ENCODE measurements at places on chromosomes 12 and 14.

GRCh38 chr14:94292872-94293577 is at the start of gene SERPINA10:
SERPINA10 (minus strand) TSS chr14:94293268; CDS start chr14:94290593, 2,675 bp downstream.
- DNase-seq, result no peak

GRCh38 chr14:63249092-63249491 is 44.8 kb downstream of the RHOJ start:
- no peak for DNase-seq

GRCh38 chr14:100850841-100851585 is 25.1 kb downstream of the MEG3 start:
- peak; percentile 47 for DNase-seq

- DNase-seq, result no peak
Measured at GRCh38 chr12:121202407-121203355, 7.2 kb upstream of the P2RX4 start.

GRCh38 chr12:70227911-70228310 is 15.3 kb upstream of the CNOT2 start:
- DNase-seq, result no peak

DNA sequence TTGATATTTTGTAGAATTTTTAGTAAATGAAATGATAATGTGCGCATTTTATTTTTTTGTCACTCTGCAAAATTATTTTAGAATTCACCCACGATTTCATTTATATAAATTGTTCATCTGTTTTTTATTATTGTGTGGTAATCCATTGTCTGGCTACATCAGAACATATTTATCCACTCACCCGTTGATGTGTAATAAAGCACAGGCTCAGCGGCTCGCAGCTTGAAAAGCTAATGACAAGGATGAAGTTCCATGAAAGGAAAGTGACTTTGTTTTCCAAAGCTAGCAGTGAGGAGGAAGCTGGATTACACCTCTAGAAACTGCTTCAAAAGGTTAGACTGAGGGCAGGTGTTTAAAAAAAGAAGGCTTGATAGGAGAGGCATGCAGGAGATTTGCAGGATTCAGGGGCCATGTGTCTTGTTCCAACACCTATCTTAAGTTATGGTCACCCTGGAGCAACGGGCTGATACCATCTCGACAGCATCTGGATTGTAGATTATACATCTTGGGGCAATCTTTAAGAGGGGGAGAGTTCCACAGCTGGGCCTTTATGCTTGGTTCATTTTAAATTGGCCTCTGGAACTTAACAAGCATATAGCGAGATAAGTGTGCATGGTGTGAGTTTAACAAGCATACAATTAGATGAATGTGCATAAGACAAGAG is 194.1 kb downstream of the TMTC3 start:
- no peak for DNase-seq

DNA sequence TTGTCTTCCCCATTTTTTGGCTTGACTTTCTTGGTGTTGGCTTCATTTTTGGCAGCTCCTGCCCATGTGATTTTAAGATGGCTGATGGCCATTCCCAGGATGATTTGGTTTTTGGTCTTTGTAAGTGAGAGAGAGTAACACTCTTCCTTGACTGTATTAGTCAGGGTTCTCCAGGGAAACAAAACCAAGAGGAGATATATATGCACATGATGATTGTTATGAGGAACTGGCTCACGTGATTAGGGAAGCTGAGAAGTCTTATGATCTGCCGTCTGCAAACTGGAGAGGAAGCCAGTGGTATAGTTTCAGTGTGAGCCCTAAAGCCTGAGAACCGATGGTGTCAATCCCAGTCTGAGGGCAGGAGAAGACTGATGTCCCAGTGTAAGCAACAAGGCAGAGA is 146.6 kb downstream of the NRXN3 start:
- no peak for DNase-seq

DNA sequence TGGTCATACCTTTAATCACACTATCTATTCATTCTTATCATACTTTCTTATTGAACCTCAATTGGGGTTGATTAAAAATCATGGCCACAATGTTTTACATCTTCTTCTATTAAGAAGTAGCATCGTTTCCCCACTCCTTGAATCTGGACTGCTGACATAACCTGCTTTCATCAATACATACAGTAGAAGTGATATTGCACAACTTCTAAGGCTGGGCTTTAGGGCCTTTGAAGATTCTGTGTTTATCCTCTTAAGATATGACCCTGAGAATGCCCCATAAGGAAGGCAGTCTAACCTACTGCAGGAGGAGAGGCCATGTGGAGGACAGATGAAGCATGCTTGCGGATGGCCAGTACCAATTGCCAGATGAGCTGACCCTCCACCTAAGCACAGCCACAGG is 1142.8 kb upstream of the SEL1L start:
- no peak for DNase-seq

GRCh38 chr12:111598637-111599452 is at the start of gene ATXN2:
ATXN2 (minus strand) TSS chr12:111599315; CDS start chr12:111599034, 281 bp downstream.
- peak; percentile 61 for DNase-seq

DNA sequence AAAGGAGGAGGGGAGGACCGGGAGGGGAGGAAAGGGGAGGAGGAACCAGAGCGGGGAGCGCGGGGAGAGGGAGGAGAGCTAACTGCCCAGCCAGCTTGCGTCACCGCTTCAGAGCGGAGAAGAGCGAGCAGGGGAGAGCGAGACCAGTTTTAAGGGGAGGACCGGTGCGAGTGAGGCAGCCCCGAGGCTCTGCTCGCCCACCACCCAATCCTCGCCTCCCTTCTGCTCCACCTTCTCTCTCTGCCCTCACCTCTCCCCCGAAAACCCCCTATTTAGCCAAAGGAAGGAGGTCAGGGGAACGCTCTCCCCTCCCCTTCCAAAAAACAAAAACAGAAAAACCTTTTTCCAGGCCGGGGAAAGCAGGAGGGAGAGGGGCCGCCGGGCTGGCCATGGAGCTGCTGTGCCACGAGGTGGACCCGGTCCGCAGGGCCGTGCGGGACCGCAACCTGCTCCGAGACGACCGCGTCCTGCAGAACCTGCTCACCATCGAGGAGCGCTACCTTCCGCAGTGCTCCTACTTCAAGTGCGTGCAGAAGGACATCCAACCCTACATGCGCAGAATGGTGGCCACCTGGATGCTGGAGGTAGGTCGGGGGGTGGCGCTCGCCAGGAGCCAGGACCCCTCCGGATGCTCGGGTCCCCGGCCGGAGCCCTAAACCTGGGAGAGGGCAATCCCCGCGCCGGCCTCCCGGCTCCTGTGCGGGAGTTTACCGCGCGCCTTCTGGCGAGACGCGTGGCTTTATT is at the start of gene CCND2:
Gene CCND2, plus strand, starts transcription at position 111 of the 744 bp plus-strand sequence. Its CDS starts 279 bp downstream, at position 390.
- no peak for DNase-seq

DNA sequence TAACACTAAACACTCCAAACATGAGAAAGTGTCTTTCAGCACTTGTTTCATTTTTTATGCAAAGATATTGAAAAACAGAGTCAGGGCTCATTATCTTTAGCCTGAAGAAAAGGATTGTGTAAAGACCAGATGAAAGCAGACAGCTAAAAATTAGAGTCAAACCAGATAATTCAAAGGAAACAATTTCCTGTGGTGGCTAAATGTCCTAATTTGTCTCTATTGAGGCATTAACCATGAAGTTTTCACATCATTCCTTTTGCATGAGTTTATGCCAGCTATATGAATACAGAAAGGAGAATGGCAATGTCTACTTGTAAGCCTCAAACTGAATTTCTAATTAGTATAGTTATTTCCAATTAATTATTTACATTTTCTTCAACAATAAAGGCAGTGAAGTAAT is 338.5 kb downstream of the FSCB start:
- no peak for DNase-seq

DNA sequence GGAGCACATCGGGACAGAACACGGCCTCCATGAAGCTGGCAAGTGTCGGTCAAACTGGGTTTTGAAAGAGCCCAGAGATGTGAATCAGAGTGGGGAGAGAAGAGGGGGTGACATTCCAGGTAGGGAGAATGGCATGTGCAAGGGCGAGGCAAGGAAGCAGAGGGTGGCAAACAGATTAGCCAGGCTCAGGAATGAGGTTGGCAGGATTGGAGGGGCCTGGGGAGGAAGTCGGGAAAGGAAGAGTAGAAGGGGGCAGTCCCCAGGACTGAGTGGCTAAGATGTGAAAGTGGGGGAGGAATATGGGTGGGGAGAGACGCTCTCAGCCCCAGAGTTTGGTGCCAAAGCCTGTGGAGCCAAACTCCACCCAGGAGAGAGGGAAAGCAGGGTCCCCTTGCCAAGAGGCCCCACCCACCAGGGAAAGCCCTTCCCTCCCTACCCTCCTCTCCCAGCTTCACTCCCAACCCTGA is 5.5 kb upstream of the HDAC7 start:
- no peak for DNase-seq

- no peak for DNase-seq
Measured at GRCh38 chr14:86575141-86575540, 1045.2 kb downstream of the FLRT2 start.

DNA sequence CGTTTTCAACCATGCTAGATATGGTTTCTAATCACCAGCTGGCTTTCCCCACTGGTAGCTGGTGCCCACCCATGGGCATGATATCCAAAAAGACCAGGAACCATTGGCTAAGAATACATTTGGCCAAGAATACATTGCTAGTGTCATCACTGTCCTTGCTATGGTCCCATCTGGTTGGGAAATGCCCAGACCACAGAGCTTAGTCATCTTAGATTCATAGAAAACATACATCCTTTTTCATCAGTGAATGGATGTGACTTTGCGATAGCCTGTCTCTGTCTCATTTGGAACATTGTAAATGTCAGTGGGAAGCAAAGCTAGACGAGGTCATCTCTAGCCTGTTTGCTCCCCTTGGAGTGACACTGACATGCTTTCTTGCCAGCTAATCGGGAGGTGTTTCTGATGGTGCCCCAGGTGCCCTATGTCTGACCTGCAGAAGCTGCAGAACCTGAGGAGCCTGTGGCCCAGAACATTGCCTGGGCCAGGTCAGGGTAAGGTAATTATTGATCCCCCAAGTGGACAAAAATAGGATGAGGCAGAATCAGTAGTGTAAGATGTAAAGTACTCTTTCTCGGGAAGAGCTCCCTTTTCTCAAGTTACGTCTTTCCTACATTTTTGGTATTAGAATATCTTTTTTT is 194.8 kb downstream of the SLC41A2 start:
- no peak for DNase-seq

DNA sequence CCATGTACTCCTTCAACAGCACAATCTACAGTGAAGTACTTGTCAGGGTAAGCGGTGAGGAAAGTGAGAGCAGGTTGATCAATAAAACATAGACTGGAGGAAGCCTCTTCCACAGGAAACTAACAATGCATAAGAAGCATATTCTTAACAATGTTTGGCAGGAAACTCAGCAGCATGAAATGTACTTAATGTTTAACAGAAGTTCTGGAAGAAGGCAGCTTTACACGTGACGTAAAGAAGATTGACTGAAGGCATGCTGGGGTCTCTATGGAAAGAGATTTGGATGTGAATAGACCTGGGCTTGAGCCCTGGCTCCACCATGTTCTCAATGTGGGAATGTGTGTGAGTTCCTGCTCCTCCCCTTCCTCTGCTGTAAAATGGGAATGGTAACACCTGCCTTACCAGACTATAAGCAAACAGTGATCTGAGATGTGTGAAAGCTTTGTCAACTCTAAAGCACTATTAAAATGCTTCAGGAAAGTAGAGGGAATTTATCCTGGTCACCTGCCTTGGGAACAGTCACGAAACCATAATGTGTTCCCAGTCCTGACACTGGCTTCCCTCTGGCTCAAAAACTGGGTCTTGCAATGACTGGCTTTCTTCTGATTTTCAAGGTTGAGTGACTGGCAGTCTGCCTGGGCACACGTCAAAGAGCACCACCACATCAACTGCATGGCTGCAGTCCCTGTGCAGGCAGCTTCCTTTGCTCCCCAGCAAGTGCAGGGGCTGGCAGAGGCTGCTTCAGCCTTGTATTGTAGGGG is 384.6 kb downstream of the APAF1 start:
- DNase-seq, result no peak

GRCh38 chr14:38716926-38717325 is 386.1 kb downstream of the SEC23A start:
- DNase-seq, result no peak

DNA sequence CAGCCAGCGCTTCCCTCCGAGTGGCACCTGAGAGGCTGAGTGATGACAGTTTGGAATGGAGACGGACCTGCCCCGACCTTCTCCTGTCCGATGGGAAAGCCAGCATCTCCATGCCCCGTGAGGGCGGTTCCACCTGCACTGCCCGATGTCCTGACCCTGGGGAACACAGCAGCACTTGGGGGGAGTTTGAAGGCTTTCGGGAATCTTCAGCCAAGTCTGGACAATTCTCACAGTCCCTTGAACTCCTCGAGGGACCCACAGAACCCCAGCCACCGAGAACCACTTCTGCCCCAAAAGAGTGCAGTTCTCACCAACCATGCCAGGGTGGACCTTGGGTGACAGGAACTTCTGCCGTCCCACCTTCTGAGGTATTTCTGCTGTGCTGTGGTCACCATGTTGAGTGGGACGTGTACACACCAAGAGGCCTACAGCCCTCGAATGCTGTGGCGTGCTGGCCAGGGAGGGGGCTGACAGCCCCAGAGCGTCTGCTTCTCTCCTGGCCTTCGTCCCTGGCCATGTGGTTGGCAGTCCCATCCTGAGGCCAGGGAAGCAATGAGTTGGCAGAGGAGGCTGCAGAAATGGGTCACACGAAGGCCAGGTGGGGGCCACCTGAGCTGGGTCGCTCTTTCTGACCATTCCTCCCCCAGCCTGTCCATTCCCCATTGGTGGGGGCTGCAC is 1.0 kb downstream of the CLBA1 start:
- DNase-seq, result no peak

DNA sequence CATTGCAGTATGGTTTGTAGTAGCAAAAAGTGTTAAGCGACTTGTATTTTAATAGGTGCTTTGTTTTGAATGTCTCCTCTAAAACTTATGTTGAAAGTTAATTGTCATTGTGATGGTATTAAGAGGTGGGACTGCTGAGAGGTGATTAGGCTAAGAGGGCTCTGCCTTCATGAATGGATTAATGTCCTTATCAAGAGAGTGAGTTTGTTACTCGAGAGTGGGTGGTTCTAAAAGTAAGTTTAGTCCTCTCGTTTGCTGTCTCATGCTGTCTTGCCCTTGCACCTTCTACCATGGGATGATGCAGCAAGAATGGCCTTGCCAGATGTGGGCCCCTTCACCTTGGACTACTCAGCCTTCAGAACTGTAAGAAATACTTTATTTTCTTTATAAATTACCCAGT is 17.4 kb downstream of the ZDHHC17 start:
- no peak for DNase-seq

DNA sequence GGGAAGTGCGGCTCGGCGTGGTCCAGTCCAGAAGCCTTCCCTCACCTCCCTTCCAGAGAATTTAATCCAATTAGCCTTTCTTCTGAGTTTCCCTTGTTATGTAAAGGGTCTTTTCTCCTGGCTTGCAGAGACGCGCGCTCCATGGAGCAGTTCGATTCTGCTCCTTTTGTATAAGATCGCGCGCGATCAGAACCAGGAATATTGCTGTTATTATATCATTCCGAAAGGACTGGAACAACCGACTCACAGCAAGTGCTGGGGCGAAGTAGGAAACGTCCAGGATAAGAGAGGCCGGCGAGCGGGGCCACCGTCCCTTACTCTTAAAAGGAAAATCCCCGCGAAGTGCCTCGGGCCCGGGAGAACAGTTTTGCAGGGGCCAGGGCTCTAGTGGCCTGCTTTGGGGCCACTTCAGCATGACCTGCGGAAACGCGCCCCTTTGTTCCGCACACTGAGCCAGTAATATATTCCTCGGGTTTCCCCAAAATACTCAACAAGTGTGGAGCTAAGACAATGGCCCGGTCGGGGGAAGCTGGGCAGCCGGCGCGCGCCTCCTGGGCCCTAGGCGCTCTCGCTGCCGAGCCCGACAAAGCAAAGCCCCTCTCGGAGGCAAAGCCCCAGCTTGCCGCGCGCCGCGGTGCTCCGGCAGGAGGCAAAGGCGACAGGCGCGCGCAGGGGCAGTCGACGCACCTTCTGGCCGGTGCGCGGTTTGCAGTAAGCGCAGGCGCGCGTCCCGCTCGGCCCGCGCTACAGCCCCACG is 2.9 kb downstream of the RFX4 start:
- DNase-seq, result peak; percentile 35

GRCh38 chr12:75819512-75819911 is 212.1 kb downstream of the PHLDA1 start:
- DNase-seq, result no peak

Data from NCI-H1436 (cell line).